Kidney epithelial cell (primary cell): ENCODE measurements at places on chromosomes 1 and 21.

- no peak for DNase-seq
These were observed 24.7 kb upstream of the MYCL start for GRCh38 chr1:39926343-39926793.

DNA sequence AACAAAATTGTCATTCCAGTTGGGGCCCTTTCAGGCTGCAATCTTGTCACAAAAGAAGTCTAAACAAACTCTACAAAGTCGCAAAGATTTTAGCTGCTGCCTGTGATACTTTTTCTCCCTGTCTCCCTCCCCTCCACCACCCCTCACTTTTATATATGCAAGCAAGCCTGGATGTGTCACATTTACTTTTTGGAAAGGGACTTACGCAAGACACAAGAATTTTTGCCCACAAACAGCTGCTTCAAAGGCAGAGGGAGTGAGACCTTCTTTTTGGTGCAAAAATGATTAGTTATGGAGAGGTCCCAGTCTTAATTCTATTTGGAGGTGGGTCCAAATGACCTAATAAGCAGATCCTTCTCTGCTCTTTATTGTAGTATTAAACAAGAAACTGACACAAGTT lies 22.9 kb upstream of the RALGPS2 start:
- DNase-seq, result no peak

GRCh38 chr1:29679316-29679715 lies 443.0 kb downstream of the PTPRU start:
- no peak for DNase-seq

DNA sequence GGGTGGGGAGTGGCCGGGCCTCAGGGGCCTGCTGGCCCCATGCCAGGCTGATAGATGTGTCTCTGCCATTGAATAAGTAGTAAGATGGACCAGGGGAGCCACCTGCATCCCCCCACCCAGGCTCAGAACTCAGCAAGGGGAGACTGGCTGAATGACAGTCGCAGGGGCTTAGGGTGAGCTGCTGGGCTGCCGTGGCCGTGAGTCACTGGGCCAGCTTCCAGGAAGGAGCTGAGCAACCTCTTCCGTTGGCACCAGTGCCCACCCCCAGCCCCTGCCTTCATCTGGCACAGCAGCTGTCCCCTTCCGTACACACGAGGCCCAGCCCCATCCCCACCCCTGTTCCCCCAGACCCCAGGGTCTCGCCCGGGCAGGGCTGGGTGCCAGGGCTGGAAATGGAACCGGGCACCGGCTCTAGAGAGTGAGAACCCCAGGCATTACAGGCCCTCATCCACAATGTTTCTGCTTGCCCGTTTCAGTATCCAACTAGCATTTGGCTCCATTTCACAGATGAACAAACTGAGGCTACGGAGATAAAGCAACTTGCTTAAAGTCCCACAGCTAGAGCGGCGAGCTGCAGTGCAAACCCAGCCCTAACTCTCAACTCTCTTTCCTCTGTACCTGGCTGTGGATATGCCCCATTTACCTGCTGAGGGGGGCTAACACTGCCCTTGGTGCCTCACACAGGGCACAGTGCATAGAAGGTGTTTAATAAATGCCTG lies 10.2 kb downstream of the WNT4 start:
- no peak for DNase-seq

GRCh38 chr1:202203238-202204039 lies 9.8 kb downstream of the LGR6 start:
- no peak for DNase-seq

GRCh38 chr1:157488156-157488555 lies 64.2 kb downstream of the FCRL5 start:
- DNase-seq, result no peak
